ENCODE measurements at places on chromosomes 3 and 15. TPM values are rescaled to one million over a fixed set of nuclear protein-coding genes. Genes with fewer than 3 reads are reported as not detected.

The ATP13A4 gene
- 0.49 TPM for polyA plus RNA-seq

- no peak for DNase-seq
These were observed 223.0 kb upstream of the MLF1 start for GRCh38 chr3:158347966-158348365.

The PARP15 gene
- polyA plus RNA-seq: not detected

GRCh38 chr3:52062505-52062904, 6.1 kb upstream of the DUSP7 start:
- DNase-seq: no peak

The RTP3 gene
- 0.30 TPM for polyA plus RNA-seq

DNA sequence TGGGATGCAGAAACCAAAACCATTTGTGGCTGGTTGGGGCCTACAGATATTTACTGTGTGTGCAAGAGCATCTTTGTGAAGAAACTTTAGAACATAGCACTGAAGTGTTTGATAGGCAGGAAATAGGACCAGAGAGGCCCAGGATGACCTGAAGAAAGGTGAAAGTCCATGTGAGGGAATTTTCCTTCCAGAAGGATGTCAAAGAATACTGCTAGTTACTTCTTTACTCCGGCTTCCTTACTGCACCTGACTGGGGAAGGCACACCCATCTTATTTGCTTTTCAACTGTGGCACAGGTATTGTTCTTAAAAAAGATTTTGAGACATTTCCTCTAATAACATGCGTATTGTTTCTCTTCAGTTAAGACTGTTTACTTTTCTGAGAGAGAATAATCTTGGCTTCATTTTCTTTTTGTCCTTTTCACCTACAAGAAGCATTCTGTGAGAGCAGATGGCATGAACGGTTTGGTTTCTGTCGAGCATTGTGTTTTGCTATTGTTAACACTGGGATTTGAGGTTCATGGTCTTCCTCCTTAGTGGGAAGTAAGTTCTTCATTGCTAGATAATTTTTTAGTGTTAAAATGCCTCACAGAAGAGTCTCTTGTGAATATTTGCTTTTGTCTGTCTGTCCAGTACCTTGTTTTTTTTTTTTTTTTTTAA, 71.5 kb downstream of the SLCO3A1 start:
- no peak for DNase-seq

The HYKK gene
- polyA plus RNA-seq: 14.3 TPM

DNA sequence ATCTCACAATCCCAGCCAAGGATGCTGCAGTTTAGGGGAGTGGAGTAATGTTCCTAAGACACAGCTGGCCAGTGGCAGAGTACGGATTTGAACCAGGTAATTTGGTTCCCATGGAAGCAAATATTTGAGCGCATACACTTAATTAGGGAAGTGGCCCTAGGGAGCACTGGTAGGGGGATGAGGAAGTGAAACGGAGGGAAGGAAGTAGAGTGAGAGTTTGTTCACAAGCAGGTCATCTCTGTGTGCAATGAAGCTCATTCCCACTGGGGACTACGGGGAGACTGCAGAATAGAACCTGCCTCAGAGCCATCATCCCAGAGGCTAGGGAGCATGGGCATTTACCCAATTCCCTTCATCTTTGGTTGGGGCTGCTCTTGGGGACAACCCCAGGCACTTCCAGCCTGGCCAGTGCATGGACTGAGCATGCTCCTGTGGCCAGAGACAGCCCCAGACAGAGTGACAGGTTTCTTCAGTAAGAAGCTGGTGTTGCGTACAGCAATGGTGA, 317.2 kb upstream of the PROK2 start:
- DNase-seq: no peak
